ENCODE measurements at places on chromosomes 13 and 19.

DNA sequence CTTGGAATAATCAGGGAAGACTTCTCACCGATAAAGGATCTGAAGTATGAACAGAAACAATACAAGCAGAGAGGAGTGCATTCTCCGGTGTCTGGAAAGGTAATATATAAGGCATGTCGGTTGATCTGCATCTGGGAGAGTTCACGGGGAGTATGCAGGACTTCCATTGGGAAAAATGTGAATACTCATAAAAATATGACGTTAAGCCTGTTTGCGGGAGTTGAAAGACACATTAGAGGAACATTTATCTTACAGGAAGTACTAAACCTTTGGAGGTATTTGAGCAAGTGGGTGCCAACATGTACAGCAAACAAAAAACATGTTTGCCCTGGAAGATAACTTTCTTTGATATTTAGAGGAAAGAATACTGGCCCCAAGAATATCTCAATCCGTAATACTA is 286.8 kb downstream of the SLITRK6 start:
- no peak for DNase-seq

DNA sequence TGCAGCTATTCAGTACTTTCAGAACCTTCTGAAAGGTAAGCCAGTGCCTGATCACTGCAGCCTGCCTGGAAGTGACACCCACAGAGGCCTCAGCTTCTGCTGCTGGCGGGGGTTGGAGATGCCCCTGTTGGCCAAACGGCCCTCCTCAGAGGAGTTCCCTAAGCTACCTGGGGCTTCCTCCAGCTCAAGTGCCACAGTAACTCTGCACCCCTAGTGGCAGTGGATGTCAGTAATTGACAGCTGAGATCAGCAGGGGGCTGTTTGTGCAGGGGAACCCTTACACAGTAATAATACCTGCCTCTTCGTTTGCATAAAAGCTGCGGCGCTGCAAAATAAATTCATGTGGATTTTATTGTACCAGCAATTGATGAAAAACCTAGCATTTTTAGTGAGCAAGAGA is 28.9 kb downstream of the TDRD12 start:
- no peak for DNase-seq

- DNase-seq: no peak
Measured at GRCh38 chr13:110250258-110250891, 56.6 kb downstream of the COL4A1 start.

DNA sequence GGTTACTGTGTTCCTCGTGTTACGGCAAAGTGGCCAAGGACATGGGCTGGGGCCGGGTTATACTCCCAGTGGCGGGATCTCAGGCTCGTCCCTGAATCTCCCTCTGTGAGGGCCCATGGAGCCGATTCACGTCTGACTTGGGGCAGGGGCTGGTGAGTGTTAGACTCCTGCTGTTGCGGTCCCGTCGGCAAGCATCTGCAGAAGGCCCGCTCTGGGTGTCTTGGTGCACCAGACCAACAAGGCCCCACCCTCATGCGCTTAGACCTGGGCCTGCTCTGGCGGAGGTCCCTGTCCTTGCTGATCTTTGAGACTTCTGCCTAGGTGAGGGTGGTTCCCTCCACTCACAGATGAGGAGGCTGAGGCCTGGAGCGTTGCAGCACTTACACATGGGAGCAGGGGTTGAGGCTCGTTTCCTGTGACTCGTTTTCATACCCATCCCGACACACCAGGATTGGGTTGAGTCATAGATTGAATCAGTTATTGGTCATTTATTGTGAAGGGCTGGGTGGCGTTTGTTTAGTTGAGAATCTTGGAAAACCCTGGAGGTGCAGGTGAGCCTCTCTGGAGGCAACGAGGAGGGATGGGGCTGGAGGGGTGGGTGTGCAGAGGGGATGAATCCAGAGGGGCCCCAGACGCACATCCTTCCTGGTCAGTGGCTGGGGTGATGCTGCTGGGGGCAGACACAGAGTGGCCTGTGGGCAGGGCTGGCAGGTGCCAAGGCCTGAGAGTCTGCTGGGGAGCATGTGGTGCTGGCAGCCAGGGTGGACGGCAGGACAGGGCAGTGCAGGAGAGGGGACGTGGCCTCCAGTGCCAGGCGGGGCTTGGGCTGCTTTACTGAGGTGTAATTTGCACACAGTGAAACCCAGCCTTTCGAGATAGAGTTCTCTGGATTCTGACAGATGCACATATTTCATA is 4.6 kb downstream of the EPN1 start:
- no peak for DNase-seq

- no peak for DNase-seq
Measured at GRCh38 chr19:43447655-43448054, 17.8 kb downstream of the LYPD3 start.

DNA sequence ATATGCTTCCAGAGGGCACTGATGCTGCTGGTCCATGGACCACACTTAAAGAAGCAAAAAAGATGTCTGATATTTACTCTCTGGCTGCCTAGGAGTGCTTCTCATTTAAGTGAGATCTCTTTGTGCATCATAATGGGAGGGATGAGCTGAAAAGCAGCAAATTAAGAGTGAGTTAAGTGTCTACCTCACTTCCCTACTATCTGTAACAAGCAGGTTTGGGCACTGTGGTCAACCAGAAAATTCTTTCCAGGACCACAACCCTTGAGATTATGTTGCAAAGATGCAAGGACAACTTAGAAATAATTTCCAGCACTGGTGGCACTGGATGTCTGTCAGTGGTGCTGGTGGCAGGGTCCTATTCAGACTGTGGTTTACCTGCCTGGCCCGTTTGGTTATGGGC is 52.1 kb upstream of the USPL1 start:
- DNase-seq: no peak

DNA sequence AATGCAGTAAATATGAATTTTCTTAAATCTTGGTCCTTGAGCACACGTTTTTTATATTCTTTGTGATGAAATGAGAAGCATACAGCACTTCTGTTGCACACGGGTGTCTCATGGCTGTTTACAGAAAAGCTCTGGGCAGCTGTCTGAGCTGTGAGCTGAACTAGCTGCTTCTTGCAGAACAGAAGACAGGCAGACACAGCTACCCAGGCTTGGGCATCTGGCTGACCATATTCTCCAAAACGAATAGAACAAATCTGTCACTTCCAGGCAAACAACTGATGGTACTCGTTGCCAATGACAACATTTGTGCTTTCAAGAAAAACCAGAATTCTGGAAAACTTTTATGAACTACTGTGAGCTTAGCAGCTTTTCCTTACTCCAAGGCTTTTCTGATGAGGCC is 16.2 kb downstream of the PCID2 start:
- DNase-seq: no peak

GRCh38 chr13:31998131-31998530 is 33.4 kb upstream of the FRY start:
- DNase-seq: no peak

GRCh38 chr19:42290523-42291434 is 11.2 kb upstream of the PRR19 start:
- DNase-seq: peak; percentile 64

DNA sequence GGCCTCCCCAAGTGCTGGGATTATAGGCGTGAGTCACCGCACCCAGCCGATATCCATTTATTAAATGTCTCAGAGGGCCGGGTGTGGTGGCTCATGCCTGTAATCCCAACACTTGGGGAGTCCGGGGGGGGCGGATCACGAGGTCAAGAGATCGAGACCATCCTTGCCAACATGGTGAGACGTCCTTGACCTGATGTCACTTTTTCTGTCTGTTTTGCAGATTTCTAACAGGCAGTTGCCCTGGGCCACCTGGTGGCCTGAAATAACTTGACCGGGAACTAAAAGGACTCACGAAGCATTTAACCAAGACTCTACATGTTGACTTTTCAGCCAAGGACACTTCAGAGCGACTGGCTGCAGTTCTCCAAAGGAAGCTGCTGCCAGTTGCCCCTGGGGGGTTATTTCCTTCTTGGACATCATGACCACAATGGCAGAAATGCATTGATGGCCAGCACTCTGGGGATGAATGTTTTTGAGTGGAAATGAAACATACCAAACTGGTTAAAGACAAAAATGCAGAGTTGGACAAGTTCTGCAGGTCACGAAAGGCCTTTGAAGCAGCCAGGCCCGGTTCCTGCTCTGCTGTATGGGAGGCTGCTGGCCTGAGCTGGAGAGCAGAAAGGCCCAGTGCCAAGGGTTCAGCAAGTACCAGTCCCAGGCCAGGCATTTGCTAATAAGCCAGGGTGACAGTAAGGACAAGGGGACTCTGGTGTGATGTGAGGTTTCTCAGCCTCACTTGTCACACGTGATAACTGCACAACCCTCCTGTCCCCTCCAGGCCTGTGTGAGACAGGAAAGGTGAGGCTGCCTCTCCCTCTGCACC is 8.3 kb downstream of the ZNF837 start:
- no peak for DNase-seq

- DNase-seq: no peak
Measured at GRCh38 chr19:32246006-32246405, 99.4 kb upstream of the ZNF507 start.

GRCh38 chr19:46880431-46880830 is 19.6 kb downstream of the ARHGAP35 start:
- no peak for DNase-seq

- DNase-seq: peak; percentile 56
Measured at GRCh38 chr19:6481541-6482342, at the start of gene DENND1C. Gene DENND1C, minus strand, starts transcription at chr19:6481787. Its CDS starts 92 bp downstream, at chr19:6481695.

DNA sequence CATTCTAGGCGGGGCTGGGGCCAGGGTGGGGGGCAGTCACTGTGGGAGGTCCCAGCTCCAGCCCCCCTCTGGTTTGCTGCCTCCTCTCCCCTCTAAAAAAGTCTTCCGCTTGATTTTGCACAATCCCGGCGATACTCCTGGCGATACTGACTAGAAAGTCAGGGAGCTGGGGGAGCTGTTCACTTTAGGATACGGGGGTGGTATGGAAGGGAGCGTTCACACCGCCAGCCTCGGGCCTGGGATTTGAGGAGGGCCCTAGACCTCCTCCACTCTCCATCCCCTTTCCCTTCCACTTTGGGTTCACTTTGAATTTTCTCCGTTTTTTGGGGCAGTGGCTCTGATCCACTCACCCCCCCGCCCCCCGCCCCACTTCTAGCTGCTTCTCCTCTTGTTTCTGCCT is 35.0 kb downstream of the KEAP1 start:
- no peak for DNase-seq

DNA sequence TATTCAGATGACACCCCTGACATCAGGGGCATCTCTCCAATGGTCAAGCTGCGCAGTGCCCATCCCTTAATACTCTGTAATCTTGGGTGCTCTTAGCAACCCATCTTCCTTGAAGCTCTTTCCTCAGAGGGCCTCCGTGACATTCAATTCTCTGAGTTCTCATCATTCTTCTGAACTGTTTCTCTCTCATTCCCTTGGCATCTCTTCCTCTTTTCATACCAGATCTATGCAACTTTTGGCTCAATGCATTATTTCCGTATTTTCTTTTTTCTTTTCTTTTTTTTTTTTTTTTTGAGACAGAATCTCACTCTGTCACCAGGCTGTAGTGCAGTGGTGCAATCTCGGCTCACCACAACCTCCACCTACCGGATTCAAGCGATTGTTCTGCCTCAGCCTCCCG is 53.9 kb downstream of the PCDH8 start:
- DNase-seq: no peak

DNA sequence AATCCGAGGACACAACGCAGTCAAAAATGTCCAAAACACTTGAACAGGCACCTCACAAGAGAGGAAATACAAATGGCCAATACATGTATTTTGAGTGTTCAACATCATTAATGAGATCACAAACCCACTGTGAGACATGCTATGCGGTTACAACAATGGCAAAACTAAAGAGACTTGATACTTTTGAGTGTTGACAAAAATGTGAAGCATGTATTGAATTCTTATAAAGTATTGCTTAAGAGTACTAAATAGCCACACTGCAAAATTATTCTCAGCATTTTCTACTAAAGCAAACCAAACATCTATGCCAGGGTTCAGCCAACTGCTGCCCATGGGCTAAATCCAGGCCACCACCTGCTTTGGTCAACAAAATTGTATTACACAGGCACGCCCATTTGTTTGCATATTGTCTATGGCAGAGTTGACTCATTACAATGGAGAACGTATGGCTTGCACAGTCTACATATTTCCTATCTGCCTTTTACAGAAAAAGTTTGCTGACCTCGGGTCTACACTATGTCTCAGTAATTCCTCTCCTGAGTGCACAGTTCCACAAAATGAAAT is 135.3 kb downstream of the B3GLCT start:
- DNase-seq: no peak

Measured in activated CD4-positive, alpha-beta T cell treated with anti-CD3 and anti-CD28 coated beads, Interleukin-2, amount 50 U/mL, for 1 hour (primary cell).